ENCODE measurements at places on chromosomes 4 and X.

GRCh38 chrX:13263560-13264251 lies 56.1 kb downstream of the ATXN3L start:
- DNase-seq = no peak

DNA sequence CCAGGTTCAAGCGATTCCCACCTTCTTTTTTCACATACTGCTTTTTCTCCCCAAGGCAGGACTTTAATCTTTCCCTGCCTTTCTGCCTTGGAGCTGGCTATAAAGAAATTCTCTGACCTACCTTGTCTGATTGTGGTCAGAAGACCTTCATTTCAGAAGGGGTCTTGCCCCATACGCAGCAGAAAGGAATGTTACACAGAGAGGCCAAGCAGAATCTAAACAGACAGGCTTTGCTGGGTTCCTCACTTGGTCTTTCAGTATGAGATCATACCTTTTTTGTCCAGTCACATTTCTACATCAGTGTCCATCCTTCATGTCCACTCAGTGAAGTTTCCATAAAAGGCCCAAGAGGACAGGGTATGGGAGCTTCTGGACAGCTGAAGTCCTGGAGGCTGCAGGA lies 108.3 kb upstream of the RBPJ start:
- DNase-seq = no peak

GRCh38 chrX:118536204-118536603 lies 40.6 kb downstream of the DOCK11 start:
- DNase-seq = no peak

- peak; percentile 31 for DNase-seq
Measured at GRCh38 chr4:147423229-147423628, 57.7 kb upstream of the EDNRA start.

DNA sequence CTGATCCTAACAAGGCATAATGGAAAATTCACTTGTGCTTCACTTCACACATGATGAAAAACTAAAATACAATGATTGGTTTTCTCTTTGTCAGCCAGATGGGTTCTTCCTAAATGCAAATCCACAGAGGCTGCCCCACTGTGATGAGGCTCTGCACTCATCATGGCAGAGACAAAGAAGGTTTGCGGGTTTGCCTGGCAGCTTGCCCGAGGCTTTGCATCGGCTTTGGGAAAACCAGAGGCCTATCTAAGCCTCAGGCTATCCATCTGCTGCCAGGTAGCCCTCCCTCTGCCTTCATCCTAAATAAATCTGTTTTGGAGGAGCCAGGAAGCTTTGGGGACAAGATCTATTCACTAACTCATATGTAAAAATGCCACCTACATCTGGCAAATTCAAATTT lies 244.2 kb downstream of the PACRGL start:
- DNase-seq = no peak

DNA sequence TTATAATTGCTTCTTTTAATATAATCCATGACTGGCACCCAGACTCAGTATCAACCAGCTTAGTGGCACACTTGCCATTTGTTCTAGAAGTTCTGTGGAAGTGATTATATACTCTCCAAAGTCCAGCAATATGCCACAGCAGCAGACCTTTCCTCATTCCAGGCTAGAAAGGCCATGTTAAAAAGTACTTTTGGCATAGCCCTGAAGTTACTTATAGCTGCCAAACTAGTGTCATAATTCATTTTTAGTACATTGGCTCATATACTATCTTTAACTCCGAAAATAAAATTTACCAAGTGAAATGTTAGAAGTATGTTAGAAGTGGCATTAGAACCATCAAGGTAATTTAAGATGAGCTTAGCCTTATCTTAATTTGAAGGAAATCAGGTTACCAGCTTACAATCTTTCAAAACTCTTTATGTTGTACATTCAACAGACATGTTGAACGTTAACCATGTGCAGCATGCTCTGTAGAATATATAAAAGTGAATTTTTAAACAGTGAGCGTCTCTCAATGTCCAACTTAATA lies 714.2 kb upstream of the LCORL start:
- no peak for DNase-seq

- DNase-seq = peak; percentile 46
Measured at GRCh38 chr4:27048429-27049238, 188.0 kb downstream of the STIM2 start.

GRCh38 chr4:150591904-150592303 lies 10.0 kb downstream of the MAB21L2 start:
- no peak for DNase-seq
